ENCODE measurements at places on chromosomes 12 and 14. TPM values are rescaled to one million over a fixed set of nuclear protein-coding genes. Genes with fewer than 3 reads are reported as not detected.

The UBR7 gene
- 45.8 TPM for total RNA-seq

GRCh38 chr12:68263366-68263765, 10.0 kb upstream of the IL22 start:
- DNase-seq = no peak

The TMBIM6 gene
- 480 TPM for total RNA-seq

DNA sequence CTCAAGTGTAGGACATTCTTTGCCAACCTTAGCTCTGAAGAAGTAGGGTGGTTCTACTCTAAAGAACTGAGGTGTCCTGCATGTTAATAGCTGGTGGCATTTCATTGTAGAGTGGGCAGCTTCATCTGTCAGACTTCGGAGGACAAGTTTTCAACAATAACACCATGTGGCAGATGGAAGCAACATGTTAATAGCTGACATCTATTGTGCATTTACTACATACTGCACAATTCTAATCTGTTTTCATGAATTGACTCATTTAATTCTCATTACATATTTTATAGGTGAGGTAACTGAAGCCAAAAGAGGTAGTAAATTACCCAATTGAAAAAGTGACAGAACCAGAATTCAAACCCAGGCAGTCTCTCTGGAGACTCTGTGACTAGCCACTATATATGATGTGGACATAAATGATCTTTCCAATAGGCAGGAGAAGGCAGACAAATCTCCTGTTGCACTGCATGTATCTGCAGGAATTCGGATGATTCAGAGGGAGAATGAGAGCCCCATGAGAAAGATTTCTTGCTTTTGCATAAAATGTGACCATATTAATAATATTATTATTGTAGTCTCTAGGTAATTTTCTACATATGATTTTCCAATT, 137.2 kb upstream of the E2F7 start:
- DNase-seq = no peak

The KRT85 gene
- not detected for total RNA-seq

- no peak for DNase-seq
Observed at GRCh38 chr14:94998685-94999084, 158.6 kb downstream of the DICER1 start.

DNA sequence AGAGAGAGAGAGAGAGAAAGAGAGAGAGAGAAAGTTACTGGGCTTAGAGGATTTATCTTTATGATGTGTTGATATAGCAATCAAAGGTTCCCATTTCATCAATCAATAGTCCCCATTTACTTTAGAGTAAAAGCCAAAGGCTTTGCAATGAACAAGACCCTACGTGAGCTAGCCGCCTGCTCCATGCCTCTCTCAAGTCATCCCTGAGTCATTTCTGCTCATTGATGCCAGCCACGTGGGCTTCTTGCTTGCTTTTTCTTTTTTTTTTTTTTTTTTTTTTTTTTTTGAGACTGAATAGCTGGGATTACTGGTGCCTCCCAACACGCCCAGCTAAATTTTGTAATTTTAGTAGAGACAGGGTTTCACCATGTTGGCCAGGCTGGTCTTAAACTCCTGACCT, 70.9 kb downstream of the GPR135 start:
- no peak for DNase-seq

Measured in lung microvascular endothelial cell (primary cell).